ENCODE measurements at places on chromosomes 2 and 18. TPM values are rescaled to one million over a fixed set of nuclear protein-coding genes. Genes with fewer than 3 reads are reported as not detected.

DNA sequence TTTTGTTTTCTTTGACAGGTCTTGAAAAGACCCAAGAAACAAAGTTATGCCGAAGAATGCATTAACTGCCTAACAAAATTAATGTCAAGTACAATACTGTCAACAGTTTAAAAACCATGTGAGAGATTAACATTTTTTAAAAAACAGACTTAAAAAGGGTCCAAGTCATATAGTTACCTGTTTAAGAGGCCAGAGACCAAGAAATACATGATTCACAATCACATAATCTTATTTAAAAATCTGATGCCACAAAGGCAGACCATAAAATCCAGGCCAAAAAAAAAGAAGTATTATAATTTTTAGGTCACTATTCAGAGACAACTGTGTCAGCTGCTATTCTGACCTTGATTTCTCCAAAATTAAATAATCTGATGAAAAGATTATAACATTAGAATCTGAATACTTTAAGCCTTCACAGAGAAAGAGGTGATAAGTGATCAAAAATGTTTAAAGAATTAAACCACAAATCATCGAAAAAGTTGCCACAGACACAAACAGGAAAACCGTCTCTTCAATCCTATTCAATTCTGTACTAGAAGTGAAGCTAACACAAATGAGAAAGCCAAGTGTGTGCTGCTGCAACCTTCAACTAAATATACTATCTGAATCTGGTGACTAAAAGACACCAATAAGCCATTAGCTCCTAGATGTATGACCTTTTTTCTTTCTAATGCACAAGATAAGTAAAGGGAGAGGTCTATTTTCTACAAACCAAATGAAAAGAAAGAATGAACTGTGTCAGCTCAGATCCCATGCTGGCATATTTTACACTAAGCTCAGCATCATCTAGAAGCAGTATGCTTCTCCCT, 286.0 kb downstream of the ZEB2 start:
- ATAC-seq, result no peak

PPP4R3B gene
- total RNA-seq, result 42.8 TPM

DNA sequence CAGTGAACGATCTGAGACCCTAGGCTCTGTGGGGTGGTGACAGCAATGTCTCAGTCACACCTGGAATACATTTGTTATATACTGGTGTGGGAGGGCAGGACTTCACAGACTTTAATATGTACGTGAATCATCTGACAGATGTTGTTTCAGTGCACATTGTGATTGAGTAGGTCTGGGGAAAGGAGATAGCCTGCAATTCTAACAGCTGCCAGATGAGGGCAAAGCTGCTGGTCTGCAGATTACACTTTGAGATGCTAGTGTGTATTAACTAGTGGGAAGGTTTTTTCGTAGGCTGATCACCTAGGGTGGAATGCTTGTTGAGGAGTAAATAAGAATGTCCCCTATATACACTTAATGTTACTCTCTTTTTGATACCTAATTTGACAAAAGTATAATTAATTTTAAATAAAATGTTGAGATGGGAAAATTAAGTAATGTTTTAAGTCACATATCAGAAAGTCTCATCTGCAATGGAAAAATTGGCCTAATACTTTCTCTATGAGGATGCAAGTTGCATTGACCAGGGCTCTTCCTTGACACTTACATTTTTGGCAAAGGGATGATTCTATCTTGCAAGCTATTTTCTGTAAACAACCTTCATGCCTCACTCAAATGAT, 496.9 kb upstream of the HNMT start:
- peak; percentile 74 for ATAC-seq

- ATAC-seq, result no peak
Observed at GRCh38 chr2:195498839-195499490, 158.1 kb upstream of the SLC39A10 start.

GRCh38 chr2:75846683-75847190, 136.0 kb upstream of the GCFC2 start:
- ATAC-seq, result no peak

- no peak for ATAC-seq
Observed at GRCh38 chr2:227939271-227940027, 68.0 kb downstream of the DAW1 start.

COL6A3 gene
- 23.0 TPM for total RNA-seq

- no peak for ATAC-seq
Observed at GRCh38 chr18:62612289-62612645, 89.4 kb downstream of the ZCCHC2 start.

DNA sequence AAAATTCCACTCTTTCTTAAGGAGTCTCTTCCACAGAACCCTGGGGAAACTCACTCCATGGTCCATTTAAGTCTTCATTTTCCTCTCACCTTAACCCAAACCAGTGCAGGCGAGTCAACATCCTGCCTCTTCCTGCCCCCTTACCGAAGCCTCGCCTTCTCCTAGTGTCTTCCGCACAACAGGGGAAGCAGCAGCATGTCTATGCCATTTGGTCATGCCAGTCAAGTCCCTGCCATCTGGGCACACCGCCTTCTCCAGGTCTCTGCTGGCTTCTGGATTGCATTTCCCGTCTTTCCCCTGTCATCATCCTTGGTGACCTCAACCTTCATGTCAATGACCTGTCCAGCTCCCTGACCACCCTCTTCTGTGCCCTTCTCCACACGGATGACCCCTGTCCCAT, 77.3 kb upstream of the FZD7 start:
- no peak for ATAC-seq

- ATAC-seq, result no peak
Observed at GRCh38 chr2:10169581-10169980, 47.0 kb downstream of the RRM2 start.

DNA sequence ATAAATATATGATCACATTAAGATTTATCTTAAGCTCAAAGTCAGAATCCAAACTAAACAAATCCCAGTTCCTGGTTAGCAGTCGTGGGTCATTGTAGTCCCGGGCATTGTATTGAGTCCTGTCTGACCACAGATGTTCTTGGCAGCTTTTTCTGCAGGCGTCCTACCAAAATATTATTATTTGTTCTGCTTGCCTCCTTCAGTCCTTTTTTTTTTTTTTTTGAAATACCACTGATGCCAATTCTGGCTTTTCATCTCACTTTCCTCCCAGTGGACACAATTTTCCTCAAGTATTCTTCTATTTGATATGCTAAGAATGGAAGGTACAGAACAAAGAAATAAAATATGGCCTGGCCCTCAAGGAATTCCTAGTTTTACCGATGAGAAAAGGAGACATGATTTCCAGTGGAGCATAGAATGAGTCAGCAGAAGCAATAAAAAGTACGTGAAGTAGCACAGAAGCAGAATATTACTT, 151.6 kb downstream of the CSRNP3 start:
- ATAC-seq, result no peak

- ATAC-seq, result no peak
Observed at GRCh38 chr2:239224199-239224570, 176.6 kb downstream of the HDAC4 start.

DNA sequence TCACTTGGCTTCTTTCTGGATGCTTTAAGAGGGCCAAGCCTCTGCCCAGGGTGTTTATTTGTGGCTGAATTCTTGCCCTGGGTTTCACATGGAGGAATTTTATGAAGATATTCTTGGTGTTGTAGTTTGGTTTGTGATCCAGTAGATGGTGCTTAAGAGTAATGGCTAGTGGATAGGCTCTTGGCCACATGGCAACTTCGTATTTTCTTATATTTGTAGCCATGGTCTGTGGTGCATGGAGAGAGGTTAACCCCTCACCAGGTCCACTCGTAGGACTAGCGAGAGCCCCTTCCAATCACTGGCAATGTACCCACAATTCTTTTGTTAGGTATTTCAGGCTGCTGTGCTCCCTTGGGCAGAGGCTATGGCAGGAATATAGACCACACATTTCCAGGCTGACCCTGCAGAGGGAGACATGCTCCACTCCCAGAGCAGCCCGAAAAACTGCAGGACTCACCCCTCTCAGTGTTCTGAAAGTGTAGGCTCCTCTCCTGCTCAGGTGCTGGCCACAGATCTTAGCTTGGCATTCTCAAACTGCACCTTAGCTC, 582.1 kb upstream of the SETBP1 start:
- ATAC-seq, result peak; percentile 56

DNA sequence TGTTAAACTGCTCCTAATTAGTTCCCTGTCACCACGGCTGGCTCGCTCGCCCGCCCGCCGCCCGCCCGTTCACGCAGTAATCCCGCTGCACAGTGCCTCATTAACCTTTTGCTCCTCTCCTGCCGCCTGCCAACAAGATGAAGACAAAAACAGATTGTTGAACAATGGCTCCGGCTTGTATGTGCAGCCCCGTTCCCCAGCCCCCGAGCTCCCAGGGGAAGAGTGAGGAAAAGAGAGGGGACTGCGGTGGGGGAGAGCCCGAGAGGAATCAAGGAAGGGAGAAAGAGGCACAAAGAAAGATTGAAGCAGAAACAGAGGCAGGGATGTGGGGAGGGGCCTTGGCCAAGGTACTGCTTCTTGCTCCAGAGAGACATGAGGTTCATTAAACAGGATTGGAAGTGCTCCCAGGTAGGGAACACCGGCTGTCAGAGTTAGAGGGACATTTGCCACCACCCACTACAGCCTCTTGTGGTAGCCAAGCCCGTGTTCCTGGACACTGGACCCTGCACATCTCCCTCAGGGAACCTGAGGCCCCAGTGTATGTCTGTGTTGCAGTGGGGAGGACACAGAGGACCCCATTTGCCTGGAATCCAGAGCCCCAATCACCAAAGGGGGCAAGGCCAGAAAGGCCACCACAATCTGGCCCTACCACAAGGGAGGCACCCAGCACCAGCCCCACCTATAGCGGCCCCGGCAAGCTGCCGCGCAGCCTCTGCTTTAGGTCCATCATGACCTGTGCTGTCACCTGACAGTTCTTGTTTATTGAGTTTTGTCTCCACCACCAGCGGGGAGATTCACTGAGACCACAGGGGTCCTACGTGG, 38.1 kb downstream of the EMX1 start:
- ATAC-seq, result no peak

DNA sequence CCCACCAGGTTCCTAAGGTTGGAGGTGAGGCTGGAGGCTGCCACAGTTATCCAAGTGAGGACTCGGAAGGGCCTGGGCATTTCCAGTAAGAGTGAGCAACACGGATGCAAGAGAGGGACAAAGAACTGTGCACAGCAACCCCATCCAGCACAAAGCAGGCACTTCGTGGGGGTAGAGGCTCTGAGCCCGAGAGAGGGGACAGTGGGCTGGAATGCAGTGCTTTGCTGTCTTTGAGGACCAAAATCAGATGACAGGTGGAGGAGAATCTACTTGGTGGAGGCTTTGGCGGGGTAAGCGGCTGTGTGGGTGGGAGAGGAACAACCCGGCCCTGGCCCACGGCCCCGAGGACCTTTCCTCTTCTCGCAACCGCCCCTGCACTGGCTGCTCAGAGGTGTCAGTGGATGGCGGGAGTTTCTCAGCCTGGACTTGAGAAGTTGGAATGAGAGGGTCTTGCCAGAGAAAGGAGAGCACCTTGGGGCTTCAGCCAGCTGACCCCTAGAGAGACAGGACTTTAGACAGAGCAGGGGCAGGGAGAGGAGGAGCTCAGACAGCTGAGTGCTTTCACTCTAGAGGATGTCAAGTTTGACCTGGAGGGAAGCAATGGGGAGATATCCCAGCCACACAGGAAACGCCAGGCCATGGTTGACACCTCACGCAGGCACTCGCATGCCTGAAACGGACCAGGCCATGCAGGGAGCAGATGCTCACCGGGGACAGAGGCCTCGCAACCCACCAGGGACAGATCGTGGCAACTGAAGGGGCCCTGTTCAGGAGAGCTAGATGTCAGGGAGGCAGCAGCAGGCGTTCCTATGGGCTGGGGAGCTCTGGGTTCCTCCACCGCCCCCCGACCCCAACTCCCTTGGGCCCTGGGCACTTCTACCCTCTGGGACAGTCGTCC, 11.6 kb downstream of the RAMP1 start:
- ATAC-seq, result no peak

DNA sequence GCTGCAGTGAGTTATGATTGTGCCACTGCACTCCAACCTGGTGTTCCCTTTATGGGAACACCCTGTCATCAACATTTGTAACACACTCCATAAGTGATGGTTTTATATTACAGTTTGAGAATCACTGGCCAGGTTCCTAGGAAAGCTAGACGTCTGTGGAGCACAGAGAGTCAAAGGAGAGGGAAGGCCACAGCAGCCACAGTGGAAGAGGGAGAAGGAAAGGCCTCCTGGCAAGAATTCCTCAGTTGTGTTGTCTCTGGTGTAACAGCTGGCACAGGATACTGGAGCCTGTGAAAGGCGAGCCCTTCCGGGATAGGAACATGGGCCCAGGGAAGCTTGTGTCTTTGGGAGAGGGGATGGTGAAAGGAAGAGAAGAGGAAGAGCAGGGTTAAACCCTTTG, 360.5 kb upstream of the PIK3C3 start:
- ATAC-seq, result no peak

DNA sequence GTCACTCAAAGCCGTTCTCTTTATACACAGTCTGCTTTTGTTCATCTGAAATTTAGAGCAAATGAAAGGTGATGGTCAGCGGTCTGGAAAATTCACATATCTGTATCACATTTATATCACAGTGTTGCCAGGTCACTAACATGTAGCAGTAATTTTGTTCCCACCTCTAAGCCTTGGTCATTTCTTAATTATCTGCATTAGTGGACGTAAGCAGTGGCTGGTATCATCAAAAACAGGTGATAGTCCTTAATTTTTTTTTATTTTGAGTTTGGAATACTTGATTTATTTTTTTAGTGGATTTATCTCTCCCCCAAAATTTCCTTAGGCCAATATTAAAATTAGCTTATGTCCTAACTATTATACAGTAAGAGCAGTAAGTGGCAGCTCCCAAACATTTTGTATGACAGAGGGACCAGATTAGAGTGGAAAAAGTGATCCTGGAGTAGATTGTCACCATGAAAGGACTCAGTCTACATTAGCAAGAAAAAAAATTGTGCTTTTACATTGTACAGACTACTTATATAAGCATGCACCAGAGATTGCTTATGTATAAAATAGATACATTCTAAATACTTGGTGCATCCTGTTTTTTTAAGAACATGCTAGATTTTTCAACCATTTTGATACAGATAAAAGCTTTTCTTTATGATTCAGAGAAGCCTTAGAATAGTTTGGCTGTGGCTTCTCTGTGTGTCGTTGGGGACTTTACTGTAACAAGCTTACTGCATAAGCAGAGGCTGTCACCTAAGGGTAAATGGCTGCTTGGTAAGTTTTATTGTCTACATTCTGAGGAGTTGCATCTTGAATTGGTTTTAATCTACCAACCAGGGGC, 65.0 kb downstream of the MAPRE2 start:
- no peak for ATAC-seq

ANKRD29 gene
- 11.2 TPM for total RNA-seq

GRCh38 chr2:118861731-118862130, 14.3 kb upstream of the EN1 start:
- no peak for ATAC-seq

GRCh38 chr2:203379156-203379555, 51.0 kb downstream of the ABI2 start:
- ATAC-seq, result no peak

- no peak for ATAC-seq
Observed at GRCh38 chr2:112151701-112152440, 13.7 kb downstream of the FBLN7 start.

Measured in esophagus mucosa (tissue), 1 donor.